Left hindlimb (tissue), 1 donor: ENCODE measurements at places on chromosomes 3 and 15.

GRCh38 chr3:112137781-112138180 lies 4.7 kb upstream of the GCSAM start:
- no peak for DNase-seq

DNA sequence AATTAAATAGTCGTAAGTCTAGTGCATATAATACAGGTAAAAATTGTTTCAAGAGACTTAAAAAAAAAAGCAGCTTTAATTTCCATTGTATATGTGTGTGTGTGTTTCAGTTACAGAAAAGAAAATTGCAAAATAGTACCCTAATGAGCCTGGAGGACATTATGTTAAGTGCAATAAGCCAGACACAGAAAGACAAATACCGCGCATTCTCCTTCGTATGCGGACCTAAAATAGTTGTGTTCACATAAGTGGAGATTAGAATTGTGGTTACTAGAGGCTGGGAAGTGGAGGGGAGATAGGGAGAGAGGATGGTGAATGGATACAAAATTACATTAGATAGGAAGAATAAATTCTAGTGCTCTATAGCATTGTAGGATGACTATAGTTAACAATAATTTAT lies 3.6 kb downstream of the MESD start:
- DNase-seq = no peak

- DNase-seq = no peak
Observed at GRCh38 chr3:32249184-32249782, 10.8 kb downstream of the CMTM8 start.

DNA sequence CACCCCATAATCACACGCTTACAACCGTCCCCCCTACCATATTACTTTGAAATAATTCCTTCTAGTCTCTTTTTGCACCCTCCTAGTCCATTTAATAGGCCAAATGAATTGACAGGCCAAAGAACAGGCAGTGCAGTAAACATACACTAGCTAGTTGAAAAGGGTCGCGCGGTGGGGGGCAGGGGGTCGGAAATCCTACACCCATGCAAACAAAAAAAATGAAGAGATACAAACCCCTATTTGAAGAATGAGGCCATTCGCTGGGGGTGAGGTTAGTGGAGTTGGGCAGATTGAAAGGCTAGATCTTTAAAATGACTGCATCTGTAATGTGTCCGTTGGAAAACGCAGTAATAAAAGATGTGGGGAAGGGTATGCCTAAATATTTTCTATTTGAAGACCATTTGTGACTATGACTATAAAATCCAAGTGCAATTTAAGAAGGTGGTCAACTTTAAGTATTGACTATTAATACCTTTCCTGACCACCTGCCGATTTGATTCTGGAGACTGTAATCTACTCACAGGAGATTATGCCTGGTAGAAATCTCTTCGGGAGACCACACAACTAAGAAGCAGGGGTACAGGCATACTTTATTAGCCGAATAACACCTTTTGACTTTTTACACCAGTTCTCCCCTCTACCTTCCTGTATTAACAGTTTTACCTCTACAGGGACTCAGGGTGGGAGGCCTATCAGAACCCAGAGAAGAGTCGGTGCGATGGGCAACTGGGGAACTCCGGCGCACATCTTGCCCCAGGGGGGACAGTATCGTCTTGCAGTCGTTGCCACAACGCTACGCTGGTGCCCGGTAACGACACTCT lies 762 bp upstream of the ARL6 start:
- DNase-seq = peak; percentile 19

DNA sequence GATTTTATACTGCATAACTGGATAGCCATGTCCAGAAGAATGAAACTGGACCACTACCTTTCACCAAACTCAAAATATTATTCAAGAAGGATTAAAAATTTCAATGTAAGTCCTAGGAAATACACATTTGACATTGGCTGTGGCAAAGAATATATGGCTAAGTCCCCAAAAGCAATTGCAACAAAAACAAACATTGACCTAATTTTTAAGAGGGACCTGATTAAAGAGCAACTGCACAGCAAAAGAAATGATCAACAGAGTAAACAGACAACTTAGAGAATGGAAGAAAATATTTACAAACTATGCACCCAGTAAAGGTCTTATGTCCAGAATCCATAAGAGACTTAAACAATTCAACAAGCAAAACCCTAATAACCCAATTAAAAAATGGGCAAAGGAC lies 1313.0 kb upstream of the GBE1 start:
- DNase-seq = no peak

DNA sequence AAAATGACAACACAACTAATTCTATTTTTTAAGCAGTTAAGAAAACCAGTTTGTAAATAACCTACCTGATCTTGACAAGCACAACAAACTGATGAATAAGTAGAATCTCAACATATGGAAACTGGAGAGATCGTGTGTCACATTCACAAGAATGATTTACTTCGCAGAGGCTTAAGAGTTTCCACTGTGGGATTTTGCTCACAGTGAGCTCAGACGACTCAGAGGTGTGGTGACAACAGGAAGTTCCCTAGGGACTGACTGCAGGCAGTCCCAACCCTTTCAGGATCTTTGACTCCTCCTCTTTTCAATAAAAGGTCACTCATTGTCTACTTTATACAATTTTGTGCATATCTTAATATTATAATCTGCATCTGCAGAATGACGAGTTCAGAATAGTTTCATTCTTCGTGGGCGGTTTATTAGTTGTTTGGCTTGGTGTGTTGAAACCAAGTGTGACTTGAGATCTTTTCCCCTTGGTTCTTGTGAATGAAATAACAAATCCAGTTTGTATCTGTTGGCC lies at the start of gene LIPH:
LIPH (minus strand) TSS at position 231 of the 520 bp plus-strand sequence; CDS start at position 114, 117 bp downstream.
- DNase-seq = no peak

DNA sequence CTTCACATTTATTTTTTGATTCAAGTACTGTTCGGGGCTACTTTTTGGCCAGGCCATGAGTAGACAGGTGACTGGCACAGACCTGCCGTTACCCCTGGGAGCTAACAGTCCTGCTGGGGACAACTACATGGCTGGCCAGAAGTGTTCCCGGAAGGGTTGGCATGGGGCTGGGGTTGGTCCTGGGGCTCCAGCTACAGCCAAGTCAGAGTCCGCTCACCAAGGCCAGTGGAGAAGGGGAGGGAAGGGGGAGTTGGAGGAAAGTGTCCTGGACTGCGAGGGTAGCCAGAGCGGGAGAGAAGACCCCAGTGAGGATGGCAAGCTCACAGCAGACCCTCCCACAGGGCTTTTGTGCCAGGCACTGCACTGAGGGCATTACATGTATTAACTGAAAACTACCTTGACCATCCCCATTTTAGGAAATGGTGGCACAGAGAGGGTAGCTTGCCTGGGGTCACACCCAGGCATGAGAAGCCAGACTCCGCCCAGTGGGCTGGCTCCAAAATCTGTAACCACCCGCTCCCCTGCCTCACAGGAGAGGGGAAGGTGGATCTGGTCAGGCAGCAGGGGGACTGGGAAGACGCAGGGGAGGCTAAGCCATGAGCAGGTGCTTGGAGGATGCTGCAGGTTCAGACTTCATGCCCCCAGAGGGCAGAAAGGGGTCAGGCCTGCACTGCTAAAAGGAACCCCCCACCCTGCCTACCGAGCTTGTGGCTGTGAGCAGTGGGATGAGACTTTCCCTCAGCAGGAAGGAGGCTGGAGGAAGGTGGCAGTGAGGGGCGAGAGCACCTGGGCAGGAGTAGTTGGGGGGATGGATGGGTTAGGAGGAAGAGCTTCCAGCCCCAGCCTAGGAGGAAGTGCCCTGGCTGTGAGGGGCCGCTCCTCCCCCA lies 38.3 kb upstream of the ESYT3 start:
- no peak for DNase-seq

GRCh38 chr15:89877083-89877425 lies 16.7 kb downstream of the AP3S2 start:
- DNase-seq = no peak

DNA sequence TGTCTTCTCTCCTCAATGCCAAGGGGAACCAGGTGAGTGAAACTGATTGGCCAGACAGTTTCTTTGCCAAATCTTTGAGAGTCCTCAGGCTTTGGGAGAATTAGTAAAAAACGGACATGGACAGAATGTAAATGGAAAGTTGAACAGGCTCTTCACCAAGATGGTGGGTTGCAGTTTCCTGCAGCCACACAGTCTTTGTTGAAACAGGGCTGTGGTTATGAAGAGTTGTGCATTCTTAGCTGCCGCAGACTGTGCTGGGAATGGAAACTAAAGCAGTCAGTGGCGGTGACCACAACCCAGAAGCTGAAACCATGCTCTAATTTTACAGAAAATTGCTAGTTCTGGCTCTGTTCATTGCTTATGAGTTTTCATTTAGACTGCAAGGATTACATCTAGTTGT lies 42.1 kb upstream of the TASOR start:
- DNase-seq = peak; percentile 64

DNA sequence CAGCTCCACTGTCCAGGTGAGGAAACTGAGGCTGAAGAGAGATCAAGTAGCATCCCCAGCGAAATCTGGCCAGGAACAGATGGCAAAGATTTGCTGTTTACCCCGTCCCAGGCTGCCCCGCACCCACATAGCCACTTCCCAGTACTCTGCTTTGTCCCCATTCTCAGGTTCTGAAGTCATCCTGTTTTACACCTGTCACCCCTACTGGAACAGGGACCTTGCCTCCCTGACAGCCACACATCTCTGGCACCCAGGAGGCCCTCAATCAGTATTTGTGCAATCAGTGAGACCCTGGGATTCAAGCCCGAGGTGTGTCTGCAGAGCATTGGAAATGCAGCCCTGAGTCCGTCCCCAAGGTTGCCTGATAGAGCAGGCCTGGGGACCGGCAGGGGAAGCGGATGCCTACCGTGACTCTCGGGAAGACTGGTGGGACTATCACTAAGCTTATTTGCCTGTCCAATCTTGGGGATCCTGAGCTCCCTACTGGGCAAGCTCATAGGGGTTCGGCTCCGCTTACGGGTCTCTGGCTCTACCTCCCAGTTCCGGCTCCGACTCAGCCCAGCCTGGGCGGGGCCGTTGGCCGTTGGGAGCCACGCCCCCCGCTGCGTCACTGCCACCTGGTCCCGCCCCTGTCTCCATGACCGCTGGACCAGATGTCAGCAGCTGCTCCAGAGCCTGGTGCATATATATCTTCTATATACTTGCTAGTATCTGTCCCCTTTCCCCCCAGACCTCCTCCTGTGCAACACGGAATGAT lies 17.5 kb upstream of the FANCD2 start:
- peak; percentile 89 for DNase-seq

DNA sequence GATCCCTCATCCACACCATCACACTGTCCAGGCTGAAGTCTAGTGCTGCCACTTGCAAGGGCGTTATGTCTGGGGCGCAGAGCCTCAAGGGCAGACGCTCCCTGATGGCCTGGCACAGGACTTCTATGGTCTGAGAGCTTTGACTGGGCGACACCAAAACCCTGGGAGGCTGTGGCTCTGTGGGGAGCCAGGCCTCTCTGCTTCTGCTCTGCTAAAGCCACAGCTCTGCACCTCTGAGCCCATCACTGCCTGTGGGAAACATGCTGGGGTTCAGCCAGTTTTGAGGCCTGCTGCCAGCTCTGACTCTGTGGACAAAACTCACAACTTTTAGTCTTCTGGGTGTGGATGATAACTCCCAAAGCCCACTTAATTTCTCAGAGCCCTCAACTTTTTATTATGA lies 6.3 kb upstream of the LCTL start:
- no peak for DNase-seq

GRCh38 chr15:70835841-70836240 lies 18.1 kb downstream of the LARP6 start:
- DNase-seq = no peak

GRCh38 chr3:11014752-11015151 lies 22.2 kb downstream of the SLC6A1 start:
- DNase-seq = no peak

- peak; percentile 69 for DNase-seq
Observed at GRCh38 chr3:159806412-159806811, 182.2 kb upstream of the IL12A start.

DNA sequence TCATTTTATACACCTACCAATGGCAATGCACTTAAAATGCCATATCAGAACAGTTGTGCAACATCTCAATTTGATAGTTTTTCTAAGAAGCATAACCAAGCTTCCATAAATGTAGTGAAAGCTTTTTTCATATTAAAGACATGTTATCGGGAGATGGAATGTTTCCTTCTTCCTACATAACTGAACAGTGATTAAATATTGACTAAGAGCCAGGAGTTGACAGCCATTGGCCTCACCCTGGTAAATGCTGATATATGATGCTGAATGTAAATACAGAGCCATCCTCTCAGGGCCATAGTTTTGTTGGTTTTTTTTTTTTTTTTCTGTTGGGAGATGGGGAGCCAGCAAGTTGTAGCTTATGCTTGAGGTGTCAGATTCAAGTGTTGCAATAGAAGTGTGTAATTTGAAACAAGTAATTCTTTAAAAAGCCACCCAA lies 203.3 kb upstream of the IL12A start:
- DNase-seq = no peak

GRCh38 chr3:139198186-139198585 lies 145.6 kb upstream of the MRPS22 start:
- no peak for DNase-seq

GRCh38 chr3:152505926-152506325 lies 237.2 kb downstream of the MBNL1 start:
- DNase-seq = no peak

- DNase-seq = no peak
Observed at GRCh38 chr15:99826157-99826780, 93.0 kb upstream of the LYSMD4 start.

- no peak for DNase-seq
Observed at GRCh38 chr3:22117751-22118346, 366.8 kb upstream of the ZNF385D start.

DNA sequence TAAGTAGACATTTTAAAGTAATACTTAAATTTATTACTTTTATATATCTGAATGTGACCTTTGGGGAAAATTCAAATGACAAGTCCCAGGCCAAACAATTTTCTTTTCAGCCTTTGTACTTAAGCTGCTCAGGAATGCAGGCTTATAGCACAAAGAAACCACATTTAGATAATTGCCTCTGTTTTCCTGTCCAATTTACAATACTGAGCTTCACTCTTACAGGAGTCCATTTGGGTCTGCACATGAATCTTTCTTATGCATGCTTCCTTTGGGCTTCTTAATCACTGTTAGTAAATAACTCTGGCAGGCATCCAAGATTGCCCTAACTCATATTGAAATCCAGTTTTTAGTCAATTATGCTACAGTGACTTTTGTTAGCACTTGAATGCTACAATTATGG lies 459.4 kb upstream of the TGFBR2 start:
- no peak for DNase-seq

GRCh38 chr3:151395806-151396205 lies 11.3 kb upstream of the P2RY12 start:
- no peak for DNase-seq

GRCh38 chr3:83434880-83435587 lies 1523.8 kb upstream of the CADM2 start:
- no peak for DNase-seq
